ENCODE measurements at places on chromosomes 7 and 10. TPM values are rescaled to one million over a fixed set of nuclear protein-coding genes. Genes with fewer than 3 reads are reported as not detected.

Gene OR6V1
- total RNA-seq, result not detected

Gene PDZD7
- 0.65 TPM for total RNA-seq

Gene STAG3
- total RNA-seq, result 24.6 TPM

Gene GCC1
- 23.7 TPM for total RNA-seq

Gene PSD
- 16.9 TPM for total RNA-seq

Gene INPP5F
- total RNA-seq, result 12.1 TPM

Gene EZH2
- 7.2 TPM for total RNA-seq

Gene FAM171A1
- total RNA-seq, result 8.0 TPM

Gene OR2A14
- total RNA-seq, result not detected

Gene DDX21
- total RNA-seq, result 101 TPM

Gene ECHDC3
- total RNA-seq, result 0.74 TPM

Gene HTRA1
- total RNA-seq, result not detected

Gene AEBP1
- total RNA-seq, result 27.5 TPM

Gene DPCD
- 5.1 TPM for total RNA-seq

Gene CRPPA
- total RNA-seq, result 2.5 TPM

Gene AKR1C2
- not detected for total RNA-seq

Gene PCDH15
- not detected for total RNA-seq

Gene GPR146
- 10.1 TPM for total RNA-seq

Gene GSAP
- 29.2 TPM for total RNA-seq

Gene CDK14
- 1.0 TPM for total RNA-seq

Gene BEND7
- 0.17 TPM for total RNA-seq

Gene NME8
- total RNA-seq, result 5.5 TPM

Gene CD36
- total RNA-seq, result not detected

Gene STEAP4
- not detected for total RNA-seq

Gene CSTF2T
- total RNA-seq, result 40.1 TPM

Gene HOGA1
- not detected for total RNA-seq

Gene MACC1
- total RNA-seq, result 0.19 TPM

Gene LARP4B
- total RNA-seq, result 93.5 TPM

Gene FIGNL1
- total RNA-seq, result 28.1 TPM

Gene COL28A1
- total RNA-seq, result 0.24 TPM

Gene OR2A5
- total RNA-seq, result not detected

Gene SLC39A12
- total RNA-seq, result not detected

Gene FAM25G
- not detected for total RNA-seq

Gene PTPN20
- total RNA-seq, result 1.7 TPM

Gene VPS37D
- total RNA-seq, result not detected

Gene PLPP4
- total RNA-seq, result not detected

Gene C7orf57
- not detected for total RNA-seq
